ENCODE measurements at places on chromosomes 13 and 19.

DNA sequence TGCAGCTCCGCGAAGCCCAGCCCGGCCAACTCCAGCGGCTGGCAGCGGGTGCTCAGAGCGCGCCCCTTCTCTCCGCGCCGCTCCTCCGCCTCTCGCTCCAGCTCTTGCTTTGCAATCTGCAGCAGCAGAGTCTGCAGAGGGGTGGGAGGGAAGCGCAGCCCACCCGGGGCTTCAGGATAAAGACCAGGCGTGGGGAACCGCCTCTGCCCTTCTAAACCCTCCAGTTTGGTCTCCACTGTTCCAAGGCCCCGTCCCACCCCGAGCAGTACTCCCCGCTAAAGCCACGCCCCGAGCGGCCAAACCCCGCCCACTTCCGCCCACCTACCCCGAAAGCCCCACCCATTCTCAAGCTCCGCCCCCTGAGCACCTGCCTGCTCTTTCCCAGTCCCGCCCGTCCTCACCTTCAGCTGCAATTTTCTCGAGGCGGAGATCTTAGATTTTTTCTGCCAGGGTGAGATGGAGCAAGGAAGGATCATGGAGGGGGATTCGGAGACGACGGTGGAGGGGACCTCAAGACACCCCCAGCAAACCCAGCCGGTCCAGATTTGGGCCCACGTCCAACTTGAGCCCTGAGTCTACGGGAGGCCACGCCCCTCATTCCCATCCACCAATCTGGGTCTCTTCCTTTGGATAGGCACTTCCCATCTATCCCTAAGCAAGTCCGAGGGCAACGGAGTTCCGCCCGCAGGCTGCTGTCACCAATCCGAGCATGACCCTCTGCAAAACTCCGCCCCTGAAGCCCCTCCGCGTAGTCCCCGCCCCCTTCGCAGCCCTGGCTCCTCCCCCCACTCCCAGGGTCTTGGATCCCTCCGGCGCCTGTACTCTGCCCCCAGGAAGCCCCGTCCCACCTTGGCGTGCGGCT, 1.1 kb downstream of the TNNI3 start:
- DNase-seq: peak; percentile 24

GRCh38 chr13:70518081-70518480, 409.8 kb upstream of the KLHL1 start:
- no peak for DNase-seq

DNA sequence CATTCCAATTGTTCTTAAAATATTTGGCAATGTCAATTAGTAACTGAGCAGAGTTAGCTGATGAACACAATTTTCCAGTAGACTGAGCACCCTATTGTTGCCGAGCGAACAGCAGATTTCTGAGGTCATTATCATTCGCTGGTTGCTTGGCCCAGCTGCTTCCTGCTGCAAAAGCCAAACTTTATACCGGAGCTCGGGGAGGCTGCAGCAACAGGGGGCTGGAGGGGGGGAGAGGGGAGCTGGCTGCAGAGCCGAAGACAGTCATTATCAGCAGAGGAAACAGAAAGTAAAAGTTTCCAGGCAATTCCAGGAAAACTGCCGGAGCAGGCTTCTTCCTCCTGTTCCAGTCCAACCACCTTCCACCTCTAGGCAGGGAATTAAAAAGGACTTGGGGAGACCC, 77.9 kb downstream of the ZNF536 start:
- DNase-seq: no peak

- no peak for DNase-seq
Observed at GRCh38 chr13:35389535-35389934, 87.0 kb downstream of the MAB21L1 start.

DNA sequence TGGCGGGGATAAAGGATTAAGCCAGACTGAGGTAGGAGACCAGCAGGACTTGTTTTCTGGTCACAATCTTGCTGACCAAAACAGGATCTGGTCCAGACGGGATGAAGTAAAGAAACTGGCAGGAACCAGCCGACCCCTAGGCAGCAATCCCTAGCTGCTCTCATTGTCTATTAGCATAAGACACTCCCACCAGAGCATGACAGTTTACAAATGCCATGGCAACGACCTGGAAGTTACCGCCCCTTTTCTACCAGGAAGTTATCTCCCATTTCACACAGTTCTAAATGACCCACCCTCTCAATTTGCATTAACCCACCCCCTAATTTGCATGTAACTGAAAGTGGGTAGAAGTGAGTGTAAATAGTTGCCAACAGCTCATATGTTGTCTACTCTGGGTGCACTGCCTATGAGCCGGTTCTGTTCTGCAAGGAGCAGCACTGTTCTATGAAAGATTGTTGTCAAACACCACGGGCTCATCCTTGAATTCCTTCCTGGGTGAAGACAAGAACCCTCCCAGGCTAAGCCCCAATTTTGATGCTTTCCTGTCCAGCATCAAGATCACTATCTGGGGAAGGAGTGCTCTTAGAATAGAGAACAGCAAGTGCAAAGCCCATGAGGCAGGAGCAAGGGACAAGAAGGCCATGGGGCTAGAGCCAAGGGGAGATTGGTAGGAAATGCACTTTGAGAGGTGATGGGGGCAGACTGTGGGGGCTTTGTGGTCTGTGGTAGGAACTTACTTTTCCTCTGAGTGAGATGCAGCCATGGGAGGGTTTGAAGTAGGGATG, 13.9 kb upstream of the FBXO27 start:
- no peak for DNase-seq

DNA sequence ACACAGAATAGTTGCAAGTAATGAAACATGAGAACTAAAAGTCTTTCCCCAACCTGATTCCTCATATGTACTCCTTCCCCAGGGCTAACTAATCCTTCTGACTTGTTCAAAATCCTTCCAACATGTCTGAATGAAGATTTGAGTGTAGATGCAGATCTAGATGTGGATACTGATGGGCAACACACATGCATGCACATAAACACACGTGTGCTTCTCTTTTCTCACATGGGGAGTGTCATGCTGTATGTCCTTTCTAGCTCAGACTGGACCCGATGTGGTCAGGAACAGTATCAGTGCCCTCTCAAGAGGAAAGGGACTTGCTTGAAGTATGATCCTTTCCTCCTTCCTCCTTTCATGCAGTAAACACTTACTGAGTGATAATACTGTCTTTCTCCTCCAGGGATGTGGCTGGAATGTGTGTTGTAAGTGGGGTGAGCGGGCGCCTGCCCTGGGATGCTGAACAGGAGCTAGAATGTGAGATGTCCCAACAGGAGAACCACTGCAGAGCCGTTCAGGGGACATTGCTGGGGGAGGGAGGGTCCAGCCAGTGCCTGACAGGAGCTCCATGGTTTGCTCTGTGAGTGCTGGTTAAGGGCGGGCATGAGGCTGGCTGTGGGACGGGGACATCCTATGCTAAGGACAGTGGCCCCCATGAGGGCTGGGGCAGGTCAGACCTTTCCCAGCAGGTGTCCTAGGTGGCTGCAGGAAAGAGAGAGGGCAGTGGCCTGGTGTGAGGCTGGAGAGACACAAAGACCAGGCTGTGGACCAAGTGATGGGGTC, 146.9 kb downstream of the TEX29 start:
- DNase-seq: no peak

- DNase-seq: no peak
Observed at GRCh38 chr13:108835083-108835482, 205.7 kb downstream of the MYO16 start.

DNA sequence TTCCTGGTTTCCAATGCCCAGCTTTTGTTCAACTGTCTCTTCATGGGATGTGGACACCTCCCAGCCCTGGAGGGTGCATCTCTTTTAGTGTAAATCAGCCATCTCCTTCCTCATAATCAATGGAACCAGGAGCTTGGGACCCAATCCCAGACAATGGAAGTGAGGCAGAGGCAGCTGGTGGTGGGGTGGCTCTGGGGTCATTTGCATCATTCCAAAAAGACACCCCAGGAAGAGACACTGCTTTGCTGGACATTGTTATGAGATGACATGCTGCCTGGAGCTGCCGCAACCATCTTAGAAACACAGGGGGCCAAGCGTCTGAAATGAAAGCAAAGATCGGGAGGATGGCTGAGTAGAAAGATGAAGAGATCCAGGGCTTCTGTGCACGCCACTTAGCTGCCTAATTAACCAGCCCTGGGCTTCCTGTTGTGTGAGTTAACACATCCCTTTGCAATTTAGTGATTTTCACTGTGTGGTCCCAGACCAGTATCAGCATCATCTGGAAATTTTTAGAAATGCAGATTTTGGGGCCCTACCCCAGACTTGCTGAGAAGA, 36.1 kb downstream of the IRS2 start:
- no peak for DNase-seq

- DNase-seq: no peak
Observed at GRCh38 chr13:102945886-102946285, 100.1 kb downstream of the ERCC5 start.

DNA sequence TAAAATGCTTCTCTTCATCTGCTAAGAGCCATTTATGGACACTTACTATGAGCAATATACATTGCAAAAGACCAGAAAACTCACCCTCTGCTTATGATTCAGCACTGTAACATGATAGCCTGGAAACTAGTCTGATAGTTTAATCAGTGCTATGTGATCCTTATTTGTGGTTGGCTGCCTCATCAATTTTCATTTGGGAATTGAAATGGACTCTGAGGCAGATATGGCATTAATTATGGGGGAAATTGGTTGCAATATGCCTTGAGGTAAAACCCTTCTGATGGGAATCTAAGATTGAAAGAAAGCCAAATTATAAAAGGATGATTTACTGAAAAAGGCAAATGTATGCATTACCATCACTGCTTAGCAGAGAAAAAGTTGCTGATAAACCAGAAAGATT, 33.5 kb downstream of the FAM216B start:
- peak; percentile 93 for DNase-seq

DNA sequence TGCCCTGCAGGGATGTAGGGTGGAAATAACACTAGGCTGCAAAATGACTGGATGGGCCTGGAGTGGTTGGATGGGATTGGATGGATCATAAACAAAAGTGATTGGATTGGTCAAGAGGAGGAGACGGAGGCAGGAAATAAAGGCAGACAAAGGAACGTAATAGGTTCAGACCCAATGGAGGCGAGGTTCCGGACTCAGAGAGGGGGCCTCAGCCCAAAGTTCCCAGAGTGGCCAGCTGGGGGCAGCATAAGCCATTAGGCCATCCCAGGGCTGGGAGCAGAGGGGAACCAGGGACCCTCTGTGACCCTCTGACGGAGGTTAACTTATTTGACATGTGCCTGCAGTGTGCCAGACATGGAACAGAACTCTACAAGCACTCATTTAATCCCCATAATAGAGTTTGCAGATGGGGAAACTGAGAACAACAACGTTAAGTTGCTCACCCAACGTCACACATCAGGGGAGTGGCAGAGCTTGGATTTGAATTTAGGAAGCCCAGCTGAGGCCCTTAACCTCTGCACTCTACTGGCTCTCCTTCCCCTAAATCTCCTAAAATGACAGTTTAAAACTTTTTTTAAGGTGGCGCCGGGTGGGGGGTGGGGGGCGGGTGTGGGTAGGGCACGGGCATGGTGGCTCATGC, 15.3 kb upstream of the MAP1S start:
- peak; percentile 13 for DNase-seq

DNA sequence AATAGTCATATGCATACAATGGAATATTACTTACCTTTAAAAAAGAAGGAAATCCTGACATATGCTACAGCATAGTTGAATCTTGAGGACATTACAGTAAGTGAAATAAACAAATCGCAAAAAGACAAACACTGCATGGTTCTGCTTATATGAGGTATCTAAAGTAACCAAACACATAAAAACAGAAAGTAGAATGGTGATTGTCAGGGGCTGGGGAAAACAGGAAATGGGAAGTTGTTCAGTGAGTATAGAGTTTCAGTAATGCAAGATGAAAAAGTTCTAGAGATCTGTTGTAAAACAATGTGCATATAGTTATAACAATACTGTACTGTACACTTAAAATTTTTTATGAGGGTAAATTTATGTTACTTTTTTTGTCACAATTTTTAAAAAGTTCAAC, 219.4 kb downstream of the KLF5 start:
- no peak for DNase-seq

DNA sequence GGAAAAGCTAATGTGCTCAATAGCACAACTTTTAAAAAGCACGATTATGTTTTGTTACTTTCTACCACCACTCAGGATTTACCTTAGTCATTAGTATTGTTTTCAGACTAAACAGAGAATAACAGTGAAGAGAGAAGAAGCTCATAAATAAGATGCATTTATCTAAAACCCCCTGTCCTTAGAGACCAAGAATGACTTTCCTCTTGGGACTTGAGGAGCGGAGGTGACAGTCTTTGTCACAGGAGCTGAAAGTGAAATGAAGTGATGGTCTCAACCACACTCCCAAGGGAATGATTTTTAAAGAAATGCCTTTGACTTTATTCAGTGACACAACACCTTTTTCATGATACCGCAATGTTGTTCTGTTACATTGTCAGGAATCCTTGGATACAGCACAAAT, 190.6 kb upstream of the NBEA start:
- no peak for DNase-seq

- no peak for DNase-seq
Observed at GRCh38 chr13:30234619-30235162, 72.7 kb downstream of the KATNAL1 start.

Measured in fibroblast of gingiva (primary cell).